ENCODE measurements at places on chromosomes 11 and 22.

DNA sequence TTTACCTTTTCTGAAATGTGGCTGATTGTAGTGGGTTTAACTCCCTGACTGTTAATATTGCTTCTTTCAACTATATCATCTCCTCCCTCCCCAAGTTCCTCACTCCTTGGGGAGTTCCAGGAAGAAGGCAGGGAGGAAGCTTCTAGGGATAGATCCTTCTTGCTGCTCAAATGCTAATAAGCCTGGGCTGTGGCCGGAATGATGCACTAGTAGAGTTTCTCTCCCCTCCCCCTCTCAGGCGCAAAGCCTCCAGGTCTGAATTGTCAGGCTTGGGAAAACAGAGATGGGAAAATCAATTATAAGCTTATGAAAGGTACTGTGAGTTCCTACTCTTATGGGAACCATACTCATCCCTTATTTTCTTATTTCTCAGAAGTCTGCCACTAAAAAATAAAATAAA lies 30.8 kb downstream of the FEZ1 start:
- DNase-seq: peak; percentile 47

DNA sequence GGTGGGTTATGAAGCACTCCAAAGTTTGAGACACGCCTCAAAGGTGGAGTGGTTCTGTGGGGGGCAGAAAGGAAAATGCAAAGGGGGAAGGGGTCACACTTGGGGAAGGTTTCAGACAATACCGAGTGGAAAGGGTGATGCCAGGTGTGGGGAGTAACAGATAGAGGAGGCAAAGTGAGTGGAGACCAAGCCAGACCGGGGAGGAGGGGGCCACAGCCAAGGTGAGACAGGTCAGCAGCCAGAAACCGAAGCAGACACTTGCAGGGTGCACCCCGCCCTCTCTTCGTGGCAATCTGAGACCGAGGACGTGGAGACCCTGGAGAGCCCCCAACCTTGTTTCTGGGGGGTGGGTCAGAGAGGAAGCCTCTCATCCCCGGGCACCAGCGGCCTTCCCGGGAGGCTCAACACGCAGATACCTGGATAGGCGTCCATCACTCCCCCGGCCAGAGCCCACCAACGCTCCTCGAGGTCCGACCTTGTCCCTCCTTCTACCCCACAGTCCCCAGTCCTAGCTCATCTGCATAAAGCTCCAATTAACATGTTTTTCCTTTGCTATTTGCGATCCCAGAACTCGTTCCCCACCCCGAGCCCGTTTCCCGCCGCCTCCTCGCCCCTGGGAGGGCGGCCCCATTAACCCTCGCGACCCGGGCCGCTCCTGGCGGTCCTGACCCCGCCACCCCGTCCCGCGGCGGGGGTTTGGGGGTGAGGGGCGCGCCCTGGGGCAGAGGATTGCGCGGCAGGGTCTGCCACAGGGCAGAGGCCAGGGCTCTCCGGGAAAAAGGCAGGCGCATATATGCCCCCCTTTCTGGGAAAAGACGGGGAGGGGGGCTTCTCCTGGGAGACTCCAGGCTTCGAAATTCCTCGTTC lies 21.8 kb downstream of the RTN4RL2 start:
- DNase-seq: no peak

- no peak for DNase-seq
Measured at GRCh38 chr11:46616551-46617133, 385 bp downstream of the HARBI1 start.

DNA sequence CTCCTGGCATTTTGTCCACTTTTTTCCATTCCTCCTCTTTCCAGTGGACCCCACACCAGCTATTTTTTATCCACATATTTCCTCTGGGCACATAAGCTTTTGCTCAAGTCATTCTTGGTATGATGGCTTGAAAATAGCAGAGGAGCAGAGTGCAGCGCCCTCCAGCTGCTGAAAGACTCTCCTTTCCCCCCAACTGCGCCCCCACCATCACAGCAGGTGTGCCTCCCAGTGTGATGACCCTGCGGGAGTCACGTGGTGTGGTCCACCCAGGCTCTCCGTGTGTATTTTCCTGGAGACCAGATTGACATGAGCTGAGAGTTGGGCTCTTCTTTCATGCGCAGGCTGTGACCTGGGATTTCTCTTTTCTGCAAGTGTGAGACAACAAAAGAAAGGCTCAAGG lies 1241.6 kb downstream of the TBC1D22A start:
- DNase-seq: no peak

GRCh38 chr11:11382858-11383532 lies 29.9 kb upstream of the CSNK2A3 start:
- DNase-seq: no peak

Data from midbrain (tissue), 1 donor.